ENCODE measurements at places on chromosomes 2 and 18.
A peak's percentile ranks its signal among the peaks of the same experiment; 100 is the strongest.

GRCh38 chr2:58215429-58215828 lies 25.7 kb downstream of the FANCL start:
- DNase-seq, result no peak

DNA sequence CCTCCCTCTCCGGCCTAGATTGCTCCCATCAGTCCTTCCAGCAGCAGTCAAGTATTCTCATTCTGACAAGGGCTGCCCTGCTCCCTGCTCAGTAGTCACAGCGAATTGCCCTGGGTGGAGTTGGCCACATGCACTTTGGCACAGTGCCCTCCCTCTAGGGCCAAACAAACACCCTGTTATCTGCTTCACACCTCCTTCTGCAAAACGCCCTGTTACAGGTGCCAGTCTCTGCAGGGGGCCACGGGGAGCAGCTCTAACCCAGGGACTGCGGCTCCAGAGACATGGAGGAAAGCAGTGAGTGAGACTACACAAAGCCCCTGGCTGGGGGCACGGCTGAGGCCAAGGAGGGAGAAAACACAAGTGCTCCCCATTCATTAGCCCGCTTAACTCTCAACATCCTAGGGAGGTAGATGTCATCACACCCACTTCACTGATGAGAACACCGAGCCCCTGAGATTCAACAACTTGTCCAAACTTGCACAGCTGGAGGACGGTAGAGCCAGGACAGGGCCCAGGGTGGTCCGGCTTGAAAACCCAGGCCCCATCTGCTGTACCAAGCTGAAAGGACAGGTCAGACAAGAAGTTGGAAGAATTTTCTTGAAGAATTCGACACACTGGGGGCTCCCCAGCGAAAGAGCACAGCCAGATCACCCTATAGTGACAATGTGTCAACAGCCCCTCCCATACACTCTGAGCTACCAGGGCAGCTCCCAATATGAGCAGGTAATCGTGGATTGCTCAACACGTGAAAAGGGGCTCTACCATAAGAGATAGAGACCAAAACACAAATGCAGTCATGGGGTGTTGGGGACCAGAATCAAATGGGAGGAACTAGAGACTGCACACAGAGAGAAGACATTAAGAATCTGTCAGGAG lies 8.7 kb upstream of the TFCP2L1 start:
- no peak for DNase-seq

DNA sequence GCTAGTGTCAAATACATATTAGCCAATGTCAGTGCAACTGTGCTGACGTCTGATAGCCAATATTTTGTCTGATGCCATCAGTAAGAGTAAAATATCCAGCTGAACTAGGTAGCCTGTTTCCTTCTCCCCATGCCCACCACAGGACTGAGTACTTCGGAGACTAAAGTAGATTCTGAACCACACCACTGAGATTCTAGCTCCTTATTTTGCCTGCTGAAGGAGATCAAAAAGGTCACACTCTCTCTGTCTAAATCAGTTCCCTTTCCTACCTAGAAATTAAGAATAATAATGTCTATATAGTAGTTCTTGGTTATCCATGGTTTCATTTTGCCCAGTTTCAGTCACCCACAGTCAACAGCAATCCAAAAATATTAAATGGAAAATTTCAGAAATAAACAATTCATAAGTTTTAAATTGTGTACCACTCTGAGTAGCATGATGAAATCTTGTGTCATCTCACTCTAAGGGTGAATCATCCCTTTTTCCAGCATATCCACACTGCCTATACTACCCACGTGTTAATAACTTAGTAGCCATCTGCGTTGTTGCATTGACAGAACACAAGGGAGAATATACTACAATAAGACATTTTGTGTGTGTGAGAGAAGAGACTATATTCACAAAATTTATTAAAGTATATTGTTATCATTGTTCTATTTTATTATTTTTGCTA lies 1043.3 kb upstream of the PIK3C3 start:
- DNase-seq, result no peak

DNA sequence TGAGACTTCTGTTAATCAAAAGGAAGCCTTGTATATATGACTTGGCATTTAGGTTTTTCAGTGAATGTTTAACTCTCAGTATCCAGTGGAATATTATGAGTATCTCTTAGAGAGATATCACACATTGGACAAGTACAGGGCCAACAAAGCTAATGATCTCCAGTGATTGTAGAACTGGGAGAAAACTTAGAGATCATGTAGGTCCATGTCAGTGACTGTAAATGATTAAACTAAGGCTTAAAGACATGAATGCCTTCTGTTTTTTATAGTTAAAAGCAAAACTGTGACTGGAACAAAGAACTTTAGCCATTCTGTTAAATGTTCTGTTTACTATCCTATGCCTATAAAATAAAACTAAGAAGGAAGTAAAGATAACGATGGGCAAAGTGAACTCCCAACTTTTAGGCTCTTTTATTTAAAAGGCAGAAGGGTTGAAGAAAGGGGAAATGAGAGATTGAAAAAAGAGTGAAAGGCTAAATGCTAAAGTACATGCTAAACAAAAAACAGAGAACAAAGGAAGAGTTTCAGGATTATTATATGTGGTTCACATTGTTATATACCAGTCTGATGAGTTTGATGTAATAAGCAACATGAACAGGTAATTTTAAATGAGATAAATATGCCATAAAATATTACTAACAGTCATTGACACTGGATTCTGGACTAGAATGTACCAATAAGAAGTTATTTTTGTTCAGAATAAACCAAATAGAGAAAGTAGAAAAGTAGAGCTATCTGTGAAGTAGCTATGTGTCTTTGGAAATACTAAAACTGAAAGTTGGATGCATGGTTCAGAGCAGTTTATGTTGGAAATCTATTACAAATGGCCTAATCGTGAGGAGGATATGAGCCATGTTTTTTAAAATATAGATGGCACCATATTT lies 37.1 kb upstream of the TNFRSF11A start:
- DNase-seq, result no peak

DNA sequence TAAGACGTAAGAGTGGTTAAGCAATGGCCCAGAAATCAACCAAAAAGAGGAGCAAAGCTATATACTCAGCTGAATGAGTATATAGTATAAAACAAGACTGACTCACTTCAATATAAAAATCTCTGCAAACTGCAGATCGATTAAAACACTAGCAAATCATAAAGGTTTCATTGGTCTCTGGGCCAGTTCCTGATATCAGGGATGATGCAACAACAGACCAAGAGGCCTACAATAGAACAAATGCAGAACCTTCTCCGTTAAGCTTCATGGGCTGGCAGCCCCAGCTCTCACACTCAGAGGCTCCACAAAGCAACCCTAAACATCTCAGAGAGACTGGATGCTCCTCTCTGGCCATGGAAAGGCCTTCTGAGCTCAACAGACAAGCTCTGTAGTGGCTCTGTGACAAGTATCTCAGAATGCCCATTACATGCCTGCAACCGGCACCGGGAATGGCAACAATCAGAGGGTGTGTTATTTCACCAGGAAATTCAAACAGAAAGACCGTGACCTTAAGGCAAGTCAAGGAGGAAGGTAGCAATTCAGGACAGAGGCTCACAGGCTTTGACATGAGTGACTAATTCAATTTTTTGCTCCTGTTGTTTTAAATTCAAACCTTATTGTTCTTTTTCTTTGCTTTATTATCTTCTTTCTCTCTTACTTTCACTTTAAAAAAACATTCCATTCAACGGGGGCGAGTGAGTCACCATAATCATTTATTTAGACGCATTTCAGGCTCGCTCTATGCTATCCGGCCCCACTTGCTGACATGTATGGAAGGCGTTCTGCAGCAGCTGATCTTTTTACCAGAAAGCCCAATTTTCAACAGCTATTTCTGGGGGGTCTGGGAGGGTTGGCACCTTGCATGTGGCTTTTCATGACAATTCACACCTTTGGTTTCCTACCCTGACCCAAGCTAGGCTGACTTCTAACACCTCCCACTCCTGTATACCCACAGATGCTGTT lies 15.1 kb downstream of the CYRIA start:
- DNase-seq, result no peak

GRCh38 chr2:120620025-120620793 lies 115.5 kb upstream of the GLI2 start:
- DNase-seq, result no peak

DNA sequence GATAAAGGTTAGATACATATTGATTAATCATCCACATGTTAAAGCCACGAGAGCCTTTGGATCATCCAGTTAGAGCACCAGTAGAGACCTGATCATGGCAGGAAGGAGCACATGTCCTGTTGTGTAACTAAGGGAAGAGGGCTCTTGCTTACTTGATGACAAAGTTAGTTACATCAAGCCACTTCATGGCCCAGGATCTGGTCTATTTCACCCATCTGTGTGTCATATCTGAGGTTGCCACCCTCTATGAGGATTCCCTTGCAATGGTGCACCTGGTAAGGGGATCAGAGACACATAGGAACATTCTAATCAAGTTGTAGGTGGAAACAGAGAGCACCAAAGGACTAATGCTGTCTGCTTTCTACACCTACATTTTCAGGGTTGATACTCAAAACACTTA lies 6.7 kb downstream of the ANKAR start:
- DNase-seq, result no peak

DNA sequence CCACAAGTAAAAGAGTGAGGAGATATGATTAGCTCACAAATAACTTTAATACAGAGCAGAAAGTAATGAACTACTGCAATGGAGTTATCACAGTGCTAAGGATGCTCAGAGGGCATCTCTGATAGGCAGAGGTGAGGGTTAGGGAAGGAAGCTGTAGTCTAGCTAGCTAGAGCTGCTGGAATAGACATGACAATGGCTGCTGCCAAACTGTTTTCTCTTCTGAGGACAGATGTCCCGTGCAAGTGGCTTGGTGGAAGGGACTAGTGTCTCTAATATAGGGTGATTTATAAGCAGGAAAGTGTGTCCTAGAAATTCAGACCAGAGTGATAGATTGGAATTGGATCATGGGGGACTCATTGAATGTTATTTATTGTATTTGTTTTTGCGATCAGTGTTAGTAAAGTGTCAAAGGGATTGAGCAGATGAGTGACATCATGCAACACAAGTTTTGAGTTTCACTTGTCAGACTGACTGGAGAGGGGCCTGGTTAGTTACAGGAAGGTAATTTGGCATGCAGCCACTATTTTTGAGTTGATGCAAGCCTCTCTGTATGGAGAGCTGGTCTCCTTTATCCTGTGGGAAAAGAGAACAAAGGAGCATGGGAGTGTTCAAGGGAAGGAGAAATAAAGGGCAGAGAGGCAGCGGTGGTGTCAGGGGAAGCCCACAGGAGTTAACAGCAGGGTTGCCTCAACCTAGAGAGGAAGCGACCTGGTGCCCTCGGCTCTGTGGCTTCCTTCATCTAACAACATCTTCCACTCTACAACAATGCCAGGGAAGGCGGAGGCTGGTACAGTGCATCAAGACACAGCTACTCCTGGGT lies 1.9 kb downstream of the CTLA4 start:
- DNase-seq, result no peak

DNA sequence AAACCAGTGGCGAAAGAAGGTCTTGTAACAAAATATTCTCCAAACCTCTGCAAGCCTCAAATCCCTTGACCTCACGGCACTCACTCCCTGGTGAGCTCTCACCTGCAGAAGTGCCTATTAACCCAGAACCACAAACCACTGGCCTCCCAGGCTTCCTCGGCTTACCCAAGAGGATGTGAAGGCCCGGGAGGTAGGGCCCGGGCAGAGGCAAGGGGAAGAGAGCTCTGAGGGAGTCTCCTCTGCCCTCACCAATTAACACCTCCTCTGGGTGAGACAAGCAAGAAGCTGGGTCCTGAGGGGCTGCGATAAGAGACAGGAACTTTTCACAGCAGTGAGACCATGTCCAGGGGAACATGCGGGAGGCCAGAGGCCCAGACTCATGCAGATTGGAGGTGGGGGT lies 53.7 kb downstream of the EMX1 start:
- DNase-seq, result no peak

GRCh38 chr2:207231106-207231865 lies 65.5 kb upstream of the KLF7 start:
- no peak for DNase-seq

DNA sequence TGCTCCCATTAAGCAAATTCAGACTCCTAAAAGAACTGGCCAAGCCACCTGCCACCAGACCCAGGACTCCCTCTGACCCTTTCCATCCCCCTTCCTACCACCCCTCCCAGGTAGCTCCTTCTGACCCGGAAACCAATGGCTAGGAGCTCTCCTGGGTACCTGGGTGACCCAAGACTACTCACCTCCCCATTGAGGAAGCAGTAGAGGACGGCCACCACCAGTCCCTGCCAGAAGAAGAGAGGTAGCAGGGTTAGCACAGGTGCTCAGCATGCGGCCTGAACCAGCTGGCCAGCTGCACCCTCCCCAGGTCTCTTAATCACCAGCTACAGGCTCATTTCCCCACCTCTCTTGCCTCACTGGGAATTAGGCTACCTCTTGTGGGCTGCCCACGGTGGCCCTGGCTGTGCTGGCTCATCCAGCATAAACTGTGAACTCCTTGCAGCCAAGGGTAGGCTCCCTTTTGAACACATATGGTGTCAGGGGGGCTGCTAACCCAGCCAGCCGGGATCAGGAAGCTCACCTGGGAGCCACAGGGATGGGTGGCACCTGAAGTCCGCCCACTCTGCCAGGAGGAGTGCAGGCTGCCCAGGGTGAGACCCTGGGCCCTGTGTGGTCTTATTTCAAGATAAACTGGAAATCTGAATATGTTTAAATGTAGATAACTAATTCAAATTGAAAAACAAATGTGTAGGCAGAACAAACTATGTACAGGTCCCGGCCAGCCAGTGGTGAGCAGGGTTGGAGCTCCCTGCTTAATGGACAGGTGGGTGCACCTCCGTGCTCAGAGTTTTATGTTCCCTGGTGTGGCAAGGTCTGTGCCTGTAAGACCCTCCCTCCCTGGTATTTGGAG lies 9.9 kb downstream of the TMEM37 start:
- DNase-seq, result no peak

GRCh38 chr2:35651688-35652323 lies 703.8 kb upstream of the CRIM1 start:
- DNase-seq, result no peak

DNA sequence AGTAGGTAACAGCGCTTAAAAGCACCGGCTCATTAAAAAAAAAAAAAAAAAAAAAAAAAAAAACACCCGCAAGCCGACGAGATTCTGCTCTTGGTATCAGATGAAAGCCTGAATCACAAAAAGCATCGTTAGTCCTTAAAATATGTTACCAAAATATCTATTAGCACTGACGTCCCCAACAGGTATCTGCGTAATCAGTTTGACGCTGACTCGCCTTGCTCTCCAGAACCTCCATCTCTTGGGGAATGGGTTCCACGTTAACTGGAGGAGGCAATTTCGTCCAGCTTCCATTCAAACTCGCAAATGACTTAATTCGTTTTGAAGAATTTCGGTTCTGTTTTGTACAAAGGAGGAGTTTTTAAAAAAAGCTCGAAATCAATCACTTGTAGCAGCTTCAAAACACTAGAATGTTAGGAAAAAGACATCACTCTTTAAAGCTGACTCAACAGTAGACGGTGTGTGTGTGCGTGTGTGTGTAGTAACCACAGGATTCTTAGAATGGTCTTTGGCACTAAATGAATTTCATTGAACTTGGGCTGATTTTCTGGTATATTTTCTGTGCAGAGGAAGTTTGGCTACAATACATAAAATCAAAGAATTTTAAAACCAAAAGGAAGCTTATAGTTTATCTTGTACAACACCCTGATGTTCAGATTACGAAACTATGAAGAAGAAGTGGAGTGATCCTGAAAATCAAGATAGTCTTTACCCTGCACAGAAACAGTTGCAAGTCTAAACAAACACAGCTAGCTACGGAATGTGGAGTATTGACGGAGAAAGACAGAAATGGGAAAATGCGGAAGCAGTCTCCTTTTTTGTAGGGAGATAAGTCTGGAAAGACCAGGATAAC lies 1.1 kb upstream of the PGAP1 start:
- DNase-seq, result peak; percentile 23
